ENCODE measurements at places on chromosomes 1 and 21.

- no peak for DNase-seq
Measured at GRCh38 chr1:232435729-232436128, 194.2 kb downstream of the SIPA1L2 start.

DNA sequence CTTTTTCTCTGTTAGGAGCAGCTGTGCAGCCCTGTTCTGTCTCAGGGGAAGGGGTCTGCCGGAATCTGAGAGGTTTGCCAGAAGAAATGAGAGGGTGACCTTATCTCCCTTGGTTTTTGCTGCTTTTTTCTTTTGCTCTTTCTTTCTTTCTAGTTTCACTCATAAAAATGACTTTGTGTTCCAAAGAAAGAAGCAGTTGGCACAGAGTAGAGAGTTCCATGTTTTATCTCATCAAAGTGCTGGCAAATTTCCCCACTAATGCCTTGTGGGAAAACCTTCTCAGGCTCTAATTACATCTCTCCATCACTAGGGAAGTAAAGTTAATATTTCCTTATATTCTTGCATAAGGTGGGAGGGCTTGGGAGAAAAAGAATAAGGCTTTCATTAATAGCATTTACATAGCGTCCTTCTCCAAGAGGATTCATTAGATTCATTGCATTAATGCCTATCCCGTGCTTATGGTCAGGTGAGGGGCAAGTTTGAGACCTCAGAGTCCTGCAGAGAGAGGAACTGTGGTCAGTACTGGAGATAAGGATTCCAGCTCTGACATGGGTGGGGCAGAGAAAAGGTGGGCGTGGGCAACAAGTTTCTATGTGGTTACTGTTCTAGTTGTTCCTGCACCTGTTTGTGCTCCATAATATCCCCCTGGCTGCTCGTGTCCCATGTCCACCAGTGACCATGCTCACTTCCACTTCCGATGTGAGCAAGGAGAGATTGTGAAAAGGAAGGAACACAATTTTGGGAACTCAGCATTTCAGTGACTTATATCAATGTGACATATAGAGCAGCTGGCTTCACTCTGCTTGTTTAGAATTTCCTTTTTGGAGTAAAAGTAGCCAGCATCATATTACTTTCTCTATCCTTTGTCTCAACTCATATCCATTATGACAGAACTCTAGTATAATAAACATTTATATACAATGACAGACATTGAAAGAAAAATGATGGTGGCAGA is 79.5 kb downstream of the DISC1 start:
- no peak for DNase-seq

DNA sequence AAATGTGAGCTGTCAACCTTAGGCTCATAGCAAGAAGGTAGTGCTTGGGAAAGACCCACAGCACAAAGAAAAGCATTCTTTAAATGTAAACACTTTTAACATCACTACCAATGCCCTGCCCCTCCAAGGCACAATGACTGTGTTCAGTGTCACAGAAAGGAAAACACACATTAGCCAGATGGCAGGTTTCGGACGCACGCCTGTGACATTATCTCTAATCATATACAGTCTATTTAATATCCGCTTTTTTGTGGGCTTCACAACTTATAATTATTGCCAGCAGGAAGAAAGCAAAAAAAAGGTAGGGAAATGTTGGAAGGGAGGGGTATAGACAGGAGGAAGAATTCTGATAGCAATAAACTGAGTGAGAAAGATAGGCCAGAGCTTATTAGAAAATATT is 112.4 kb upstream of the BEND5 start:
- DNase-seq, result no peak

DNA sequence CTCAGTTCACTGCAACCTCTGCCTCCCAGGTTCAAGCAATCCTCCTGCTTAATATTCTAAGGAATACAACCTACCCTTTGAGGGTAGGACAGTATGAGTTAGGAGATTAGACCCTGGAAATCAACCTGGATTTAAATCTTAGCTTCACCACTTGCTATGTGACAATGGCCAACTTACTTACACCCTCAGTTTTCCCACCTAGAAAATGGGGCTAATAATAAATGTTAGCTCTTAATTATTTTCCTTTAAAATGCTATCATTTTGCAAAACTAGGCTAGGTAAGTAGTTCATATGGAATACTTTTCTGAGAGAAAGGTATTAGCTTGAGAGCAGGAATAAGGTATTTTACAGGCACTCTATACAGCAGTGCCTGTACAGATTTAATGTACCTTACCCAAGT is 110.8 kb downstream of the PHTF1 start:
- DNase-seq, result no peak

DNA sequence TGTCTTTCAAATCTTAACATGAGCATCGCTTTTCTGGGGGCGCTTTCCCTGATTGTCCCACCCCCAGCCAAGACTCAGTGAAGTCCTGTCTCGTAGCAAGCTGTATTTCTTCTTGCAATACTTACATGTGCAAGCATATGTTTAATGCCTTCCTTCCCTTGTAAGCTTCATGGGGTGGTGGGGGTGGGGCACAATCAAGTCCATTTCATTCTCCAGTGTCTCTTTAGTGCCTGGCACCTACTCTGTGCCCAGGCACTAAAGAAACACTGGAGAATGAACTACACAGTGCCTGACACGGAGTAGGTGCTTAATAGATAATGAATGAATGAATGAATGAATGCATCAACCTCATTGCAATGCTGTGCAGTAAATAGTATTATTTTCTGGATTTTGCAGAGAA is 143.1 kb downstream of the PLPP3 start:
- no peak for DNase-seq

DNA sequence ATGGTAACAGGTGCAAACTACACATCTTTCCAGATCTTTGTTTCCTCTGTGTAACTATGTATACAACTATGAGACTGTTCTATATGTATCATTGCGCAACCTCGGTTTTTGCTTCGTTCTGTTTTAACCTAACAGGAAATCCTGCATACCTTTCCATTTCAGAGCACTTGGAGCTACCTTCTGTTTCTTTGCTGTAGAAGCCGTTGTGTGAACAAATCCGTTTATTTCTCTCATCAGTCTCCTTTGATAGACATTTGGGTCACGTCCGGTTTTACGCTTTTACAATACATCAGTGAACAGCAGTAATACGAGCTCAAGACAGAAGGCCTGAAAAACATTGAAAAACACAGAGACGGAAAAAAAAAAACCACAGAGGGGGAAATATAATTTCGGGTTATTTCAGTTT is 10.5 kb downstream of the ATP5IF1 start:
- DNase-seq, result no peak

- no peak for DNase-seq
Measured at GRCh38 chr1:78070758-78071157, 25.0 kb downstream of the GIPC2 start.

DNA sequence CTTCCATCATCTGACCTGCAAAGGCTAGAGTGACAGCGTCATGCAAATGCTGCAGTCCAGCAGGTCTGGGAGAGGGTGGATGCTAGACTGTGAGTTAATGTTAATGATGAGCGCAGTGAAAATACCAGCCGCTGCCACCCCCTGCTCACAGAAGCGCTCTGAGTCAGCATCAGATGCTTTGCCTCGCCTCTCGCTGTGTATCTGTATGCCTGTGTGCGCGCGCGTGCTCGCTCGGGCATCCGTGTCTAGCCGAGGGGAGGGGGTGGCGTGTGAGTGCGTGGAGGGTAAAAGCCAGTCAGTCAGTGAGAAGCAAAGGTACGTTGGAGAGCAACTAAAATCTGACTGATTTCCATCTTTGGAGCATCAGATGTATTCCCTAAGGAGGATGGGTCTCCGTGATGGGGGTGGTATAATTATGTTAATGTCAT is 858.7 kb downstream of the USP25 start:
- DNase-seq, result no peak

DNA sequence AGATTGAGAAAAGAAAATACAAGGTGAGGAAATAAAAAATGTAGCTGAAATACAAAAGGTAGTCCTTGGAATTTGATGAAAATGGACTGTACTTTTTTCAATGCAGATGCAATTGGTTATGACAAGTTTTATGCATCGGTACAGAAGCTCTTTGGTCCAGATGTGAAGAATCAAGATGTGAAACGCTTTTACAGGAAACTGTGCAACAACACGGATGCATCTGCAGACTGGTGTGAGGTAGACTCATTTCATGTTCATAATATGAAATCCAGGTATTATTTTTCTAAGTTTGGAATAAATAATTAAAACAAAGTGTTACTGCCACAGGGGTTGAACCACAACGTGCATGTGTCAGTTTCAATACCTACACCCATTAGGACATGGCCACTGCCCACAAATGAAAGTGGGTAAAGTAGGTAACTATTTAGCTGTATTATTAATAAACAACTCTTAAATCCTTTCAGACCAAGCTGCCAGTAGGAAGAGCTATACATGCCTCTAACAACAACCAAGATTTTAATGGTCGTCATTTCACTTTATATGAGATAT is 8.4 kb downstream of the WDR64 start:
- no peak for DNase-seq

- DNase-seq, result no peak
Measured at GRCh38 chr1:165854101-165854845, 26.9 kb downstream of the UCK2 start.

- no peak for DNase-seq
Measured at GRCh38 chr1:7268983-7269382, 483.7 kb downstream of the CAMTA1 start.

- DNase-seq, result no peak
Measured at GRCh38 chr1:30660241-30660640, 63.1 kb downstream of the MATN1 start.

DNA sequence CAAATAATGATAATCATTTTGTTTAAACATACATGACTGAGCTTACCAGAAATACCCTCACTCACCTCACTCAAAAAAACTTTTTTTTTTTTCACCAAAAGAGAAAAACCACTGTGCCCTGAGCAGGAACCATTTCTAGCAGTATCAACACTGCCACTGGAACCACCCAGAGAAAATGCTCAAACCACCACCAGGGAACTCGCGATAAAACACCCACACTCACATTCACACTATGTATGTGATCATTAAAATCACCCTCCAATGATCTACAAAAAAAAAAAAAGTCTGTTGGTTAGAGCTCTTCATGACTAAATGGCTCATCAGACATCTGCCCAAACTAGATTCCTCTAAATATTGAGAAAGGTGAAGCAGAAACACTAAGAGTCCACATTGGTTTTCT is 11.5 kb downstream of the TIAM1 start:
- DNase-seq, result no peak

GRCh38 chr1:9180111-9180819 is 51.4 kb upstream of the GPR157 start:
- DNase-seq, result no peak

GRCh38 chr1:74952786-74953185 is 181.4 kb upstream of the LHX8 start:
- DNase-seq, result no peak

- no peak for DNase-seq
Measured at GRCh38 chr1:32045772-32046171, 27.0 kb upstream of the TMEM39B start.

Data from activated naive CD4-positive, alpha-beta T cell treated with anti-CD3 and anti-CD28 coated beads, Interleukin-2, amount 50 U/mL, for 16 hours (primary cell).